ENCODE measurements at places on chromosomes 4 and X.
A peak's percentile ranks its signal among the peaks of the same experiment; 100 is the strongest.

- DNase-seq, result no peak
Measured at GRCh38 chr4:158411269-158411668, 110.4 kb upstream of the RXFP1 start.

DNA sequence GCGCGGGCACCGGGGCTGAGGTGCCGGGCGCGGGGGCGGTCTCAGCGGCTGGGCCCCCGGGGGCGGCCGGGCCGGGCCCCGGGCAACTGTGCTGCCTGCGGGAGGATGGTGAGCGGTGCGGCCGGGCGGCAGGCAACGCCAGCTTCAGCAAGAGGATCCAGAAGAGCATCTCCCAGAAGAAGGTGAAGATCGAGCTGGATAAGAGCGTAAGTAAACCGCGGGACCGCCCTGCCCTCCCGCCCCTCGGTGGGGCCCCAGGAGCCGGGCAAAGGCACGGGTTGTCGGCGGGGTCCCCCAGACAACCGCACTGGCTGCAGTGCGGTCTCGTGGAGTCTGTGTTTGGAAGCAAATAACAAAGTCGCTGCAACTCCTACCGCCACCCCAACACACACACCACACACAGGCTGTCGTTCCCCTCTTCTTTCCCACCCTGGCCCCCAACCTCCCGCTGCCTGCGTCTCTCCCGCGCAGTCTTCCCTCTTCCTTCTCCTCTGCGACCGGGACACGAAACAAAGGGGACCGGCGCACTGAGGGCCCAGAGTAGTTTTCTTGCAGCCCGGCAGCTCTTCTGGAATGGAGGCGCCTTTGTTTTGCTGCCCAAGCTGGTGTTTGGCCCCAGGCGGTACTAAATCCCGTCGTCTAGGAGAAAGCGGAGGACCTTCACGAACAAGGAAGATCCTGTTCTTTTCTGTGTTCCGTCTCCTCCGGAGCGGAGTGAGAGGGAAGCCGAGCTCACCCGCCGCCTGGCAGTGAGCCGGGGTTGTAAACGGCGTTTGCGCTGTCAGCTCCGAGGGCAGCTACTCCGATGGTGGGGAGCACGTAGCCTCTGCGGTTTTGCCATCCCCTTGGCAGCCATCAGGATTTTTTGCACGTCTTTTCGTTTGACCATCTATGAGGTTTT is 788 bp downstream of the SAP30 start:
- peak; percentile 38 for DNase-seq

DNA sequence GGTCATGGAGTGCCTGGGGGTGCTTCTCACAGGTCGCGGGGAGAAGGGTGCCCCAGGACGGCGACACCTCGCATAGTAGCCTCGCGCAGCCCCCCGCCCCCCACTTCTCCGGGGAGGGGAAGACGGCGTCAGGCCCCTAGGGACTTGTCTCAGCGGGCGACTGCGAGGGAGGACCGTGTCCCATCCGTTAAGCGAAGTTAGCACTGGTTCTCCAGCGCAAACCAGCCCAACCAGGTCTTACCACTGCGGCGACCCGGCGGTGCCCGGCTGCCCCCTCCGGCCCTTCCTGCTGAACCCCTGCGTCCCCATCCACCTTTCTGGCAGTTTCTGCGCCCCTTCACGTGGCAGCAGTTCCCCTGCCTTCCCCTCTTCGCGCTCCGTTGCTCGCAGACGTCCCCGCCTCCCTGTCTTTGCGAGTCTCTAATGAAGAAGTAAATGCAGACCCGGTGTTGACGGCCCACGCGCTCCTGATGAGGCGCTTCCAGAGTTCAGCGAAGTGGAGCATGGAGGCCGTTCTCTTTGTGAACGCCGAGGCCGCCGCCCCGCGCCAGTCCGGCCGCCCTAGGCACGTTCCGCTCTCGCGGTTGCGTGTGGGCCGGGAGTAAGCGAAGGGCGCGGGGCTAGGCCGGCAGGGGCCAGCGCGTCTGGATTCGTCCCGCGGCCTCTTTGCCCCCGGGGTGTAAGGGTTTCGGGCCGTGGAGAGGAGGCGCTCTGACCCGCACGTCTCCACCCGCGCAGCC is 3.0 kb downstream of the SLIT2 start:
- DNase-seq, result no peak

DNA sequence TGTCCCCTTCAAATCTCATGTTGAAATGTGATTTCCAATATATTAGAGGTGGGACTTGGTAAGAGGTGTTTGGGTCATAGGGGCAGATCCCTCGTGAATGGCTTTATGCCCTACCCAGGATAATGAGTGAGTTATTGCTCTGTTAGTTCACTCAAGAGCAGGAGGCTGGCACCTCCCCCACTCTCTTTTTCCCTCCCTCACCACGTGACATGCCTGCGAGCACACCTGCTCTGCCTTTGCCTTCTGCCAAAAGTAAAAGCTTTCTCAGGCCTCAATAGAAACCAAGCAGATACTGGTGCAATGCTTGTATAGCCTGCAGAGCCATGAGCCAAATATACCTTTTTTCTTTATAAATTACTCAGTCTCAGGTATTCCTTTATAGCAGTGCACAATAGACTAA is 286.3 kb upstream of the UGT8 start:
- DNase-seq, result peak; percentile 32

- DNase-seq, result no peak
Measured at GRCh38 chrX:96843566-96843965, 40.1 kb upstream of the RPA4 start.
